ENCODE measurements at places on chromosomes 2 and 18. TPM values are rescaled to one million over a fixed set of nuclear protein-coding genes. Genes with fewer than 3 reads are reported as not detected.

DNA sequence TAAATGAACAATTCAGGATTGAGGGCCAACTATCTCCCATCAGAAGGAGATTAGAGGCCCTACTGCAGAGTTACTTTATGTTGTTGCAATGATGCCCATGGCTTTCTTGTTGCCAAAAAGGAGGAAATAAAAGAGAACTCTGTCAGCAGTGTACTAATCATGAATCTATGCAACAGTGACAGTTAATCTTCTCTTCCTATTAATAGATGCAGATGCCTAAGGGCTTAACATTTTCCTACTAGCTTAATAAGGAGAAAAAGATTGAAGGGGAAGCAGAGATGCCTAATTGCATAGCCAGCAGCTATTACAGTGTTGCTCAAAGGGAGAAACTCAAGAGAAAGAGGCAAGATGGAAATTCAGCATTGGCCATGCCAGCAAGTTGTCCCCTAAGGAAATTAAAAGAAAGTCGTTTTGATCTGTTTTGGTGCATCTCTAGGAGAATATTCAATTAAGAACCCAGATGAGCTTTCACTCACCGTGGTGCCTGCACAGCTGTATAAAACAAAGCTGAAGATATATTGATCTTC lies 107.1 kb upstream of the KCNJ3 start:
- no peak for DNase-seq

DNA sequence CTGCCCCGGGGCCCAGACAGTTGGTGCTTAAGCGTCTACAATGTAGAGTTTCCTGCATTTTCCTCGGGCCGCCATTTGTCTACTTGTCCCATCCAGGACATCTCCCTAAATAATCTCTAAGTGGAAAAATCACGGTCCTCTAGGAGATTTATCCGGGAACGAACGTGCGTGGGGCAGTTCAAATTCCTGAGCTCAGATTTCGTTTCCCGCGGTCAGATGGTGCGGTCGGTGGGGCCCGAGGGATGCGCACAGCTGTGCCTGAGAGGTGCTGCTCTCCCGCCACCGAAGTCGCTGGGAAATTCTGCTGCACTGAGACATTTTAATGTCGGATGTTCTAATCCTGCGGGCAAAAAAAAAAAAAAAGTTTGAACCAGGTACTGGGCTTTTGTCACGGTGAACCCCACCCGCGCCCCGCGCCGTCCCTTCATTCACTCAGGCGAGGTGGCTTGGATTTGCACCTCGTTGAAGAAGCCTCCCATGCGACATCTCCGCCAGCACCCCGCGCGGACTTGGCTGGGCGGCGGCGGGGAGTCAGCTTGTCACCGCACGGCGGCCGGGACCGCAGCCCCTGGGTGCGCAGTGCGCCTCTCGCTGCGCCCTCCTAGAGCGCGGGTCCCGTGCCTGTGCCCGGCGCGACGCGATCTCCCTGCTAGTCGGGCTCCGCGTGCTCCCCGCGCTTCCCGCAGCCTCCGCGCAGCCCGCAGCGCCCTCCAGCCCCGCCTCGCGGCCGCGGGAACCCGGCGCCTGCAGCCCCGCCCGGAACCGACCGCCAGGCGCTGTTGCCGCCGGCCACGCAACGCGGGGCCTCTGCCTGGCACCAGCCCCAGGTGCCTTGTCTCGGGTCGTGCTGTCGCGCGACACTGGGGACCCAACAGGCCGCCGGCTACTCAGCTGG lies 191.9 kb upstream of the TCF4 start:
- DNase-seq = no peak

- DNase-seq = no peak
Observed at GRCh38 chr2:45242161-45242741, 233.0 kb upstream of the SIX2 start.

GRCh38 chr2:62727259-62727867 lies 21.9 kb downstream of the EHBP1 start:
- DNase-seq = no peak

- no peak for DNase-seq
Observed at GRCh38 chr2:164974221-164974620, 18.9 kb upstream of the SLC38A11 start.

GRCh38 chr18:43129946-43130524 lies 14.6 kb upstream of the RIT2 start:
- no peak for DNase-seq

DNA sequence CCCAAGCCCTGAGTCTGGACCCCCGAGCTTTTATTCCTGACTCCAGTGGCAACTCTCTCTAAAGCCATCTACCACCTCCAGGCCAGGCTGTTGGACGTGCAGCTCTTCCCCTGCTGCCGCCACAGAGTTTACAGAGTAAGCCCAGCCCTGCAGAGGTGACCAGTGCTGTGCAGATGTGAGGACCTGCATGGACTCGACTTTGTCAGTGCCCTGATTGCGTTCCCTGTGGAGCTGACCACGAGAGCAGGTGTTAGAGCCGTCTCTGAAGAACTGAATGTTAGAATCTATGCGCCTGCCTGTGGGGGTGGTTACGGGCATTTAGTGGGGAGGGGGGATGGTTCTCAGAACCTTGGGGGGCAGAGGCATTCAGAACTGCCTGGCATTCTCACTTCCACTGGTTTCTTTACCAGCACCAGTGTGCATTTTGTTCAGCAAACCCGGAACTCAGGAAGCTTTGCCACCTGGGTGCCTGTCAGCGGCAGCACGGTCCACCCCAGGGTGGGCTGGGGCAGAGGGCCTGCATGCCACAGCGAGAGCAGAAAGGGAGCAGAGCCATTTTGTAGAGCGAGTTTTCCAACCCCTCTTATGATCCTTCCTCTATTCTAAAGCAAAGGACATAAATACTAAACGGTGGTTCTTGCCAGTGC lies 137.9 kb downstream of the KLHL29 start:
- no peak for DNase-seq

DNA sequence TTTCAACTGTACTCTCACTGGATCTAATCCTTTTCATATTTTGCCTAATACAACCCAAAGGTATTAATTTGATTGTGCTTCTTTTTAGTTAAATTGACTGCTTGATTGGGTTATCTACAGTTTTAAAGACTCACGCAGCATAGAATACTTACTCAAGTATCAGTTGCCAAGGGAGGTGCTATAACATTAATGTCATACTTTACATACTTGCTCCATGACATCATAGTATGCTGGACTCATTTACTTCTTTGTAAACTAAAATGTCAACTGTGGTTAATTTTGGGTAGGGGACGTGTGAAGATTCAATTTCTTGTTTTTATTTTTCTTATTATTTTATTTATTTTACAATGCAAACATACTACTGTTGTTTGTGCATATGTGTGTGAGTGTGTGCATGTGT lies 716.2 kb upstream of the VRK2 start:
- no peak for DNase-seq

DNA sequence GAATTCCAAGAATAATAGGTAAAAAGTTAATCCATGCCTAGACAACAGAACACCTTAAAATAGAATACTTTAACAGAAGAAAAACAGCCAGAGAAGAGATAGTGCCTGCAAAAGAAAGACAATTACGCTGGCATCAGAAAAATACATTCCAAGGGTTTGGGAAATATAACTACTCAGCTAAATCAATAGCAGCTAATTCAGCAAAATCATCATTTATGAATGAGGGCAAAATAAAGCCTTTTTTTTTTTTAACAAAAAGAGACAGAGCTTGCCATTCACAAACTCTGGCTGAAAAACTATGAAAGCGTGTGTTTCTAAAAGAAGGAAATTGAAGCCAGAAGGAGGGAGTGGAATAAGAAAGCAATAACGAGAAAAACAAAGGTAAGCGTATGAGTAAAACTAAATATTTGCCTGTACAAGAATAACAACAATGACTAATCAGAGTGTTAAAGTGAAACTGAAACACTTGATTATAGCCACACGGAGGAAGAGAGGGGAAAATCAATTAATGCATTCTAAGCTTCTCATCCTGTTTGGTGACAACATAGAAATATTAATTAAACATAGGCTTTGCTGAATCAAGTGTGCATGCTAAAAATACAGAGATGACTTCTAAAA lies 90.2 kb downstream of the EHD3 start:
- no peak for DNase-seq

- no peak for DNase-seq
Observed at GRCh38 chr18:7535436-7536205, 31.5 kb upstream of the PTPRM start.

- no peak for DNase-seq
Observed at GRCh38 chr18:63282793-63283192, 36.8 kb downstream of the BCL2 start.

DNA sequence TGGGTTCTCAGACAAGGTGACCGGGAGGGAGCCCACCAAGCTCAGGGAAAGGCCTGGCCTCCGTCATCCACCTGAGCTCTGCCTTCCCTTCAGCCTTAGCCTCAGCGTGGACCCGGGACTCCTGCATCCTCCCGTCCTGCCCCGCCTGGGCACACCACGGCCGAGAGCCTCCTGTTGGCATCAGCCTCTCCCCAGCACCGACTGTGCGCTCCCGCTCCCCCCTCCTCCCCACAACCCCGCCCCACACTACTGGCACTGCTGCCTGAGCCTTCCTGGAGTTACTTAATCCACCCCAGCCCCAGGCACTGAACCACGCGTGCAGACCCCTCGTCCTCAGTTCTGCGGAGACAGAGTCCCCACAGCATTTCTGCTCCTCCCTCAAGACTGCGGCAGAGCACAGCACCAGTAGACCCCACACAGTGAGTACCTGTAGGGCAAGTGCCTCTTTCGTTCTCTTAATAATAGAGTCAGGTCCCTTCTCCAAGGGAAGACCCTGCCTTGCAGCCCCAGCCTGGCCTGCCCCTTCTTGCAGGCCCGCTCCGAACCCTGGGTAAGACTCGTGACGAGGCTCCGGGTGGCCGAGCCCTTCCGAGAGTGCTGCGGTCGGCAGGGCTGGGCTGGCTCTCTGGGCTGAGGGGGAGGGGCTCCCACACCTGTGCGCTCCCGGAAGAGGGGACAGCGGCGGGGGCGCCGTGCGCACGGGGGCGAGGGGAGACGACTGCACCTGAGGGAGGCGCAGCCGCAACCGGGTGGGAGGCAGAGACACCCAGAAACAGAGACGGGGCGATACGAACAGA lies at the start of gene AMER3:
Gene AMER3, plus strand, starts transcription at position 285 of the 797 bp plus-strand sequence. CDS start 6,533 bp downstream, outside the sequence.
- DNase-seq = no peak

- no peak for DNase-seq
Observed at GRCh38 chr2:142748559-142749099, 128.8 kb upstream of the KYNU start.

- DNase-seq = no peak
Observed at GRCh38 chr18:8003878-8004675, 437.0 kb downstream of the PTPRM start.

GRCh38 chr18:62714671-62715435 lies 488 bp upstream of the PHLPP1 start:
- DNase-seq = peak; percentile 86

GRCh38 chr2:239199041-239199768 lies 201.6 kb downstream of the HDAC4 start:
- no peak for DNase-seq

DNA sequence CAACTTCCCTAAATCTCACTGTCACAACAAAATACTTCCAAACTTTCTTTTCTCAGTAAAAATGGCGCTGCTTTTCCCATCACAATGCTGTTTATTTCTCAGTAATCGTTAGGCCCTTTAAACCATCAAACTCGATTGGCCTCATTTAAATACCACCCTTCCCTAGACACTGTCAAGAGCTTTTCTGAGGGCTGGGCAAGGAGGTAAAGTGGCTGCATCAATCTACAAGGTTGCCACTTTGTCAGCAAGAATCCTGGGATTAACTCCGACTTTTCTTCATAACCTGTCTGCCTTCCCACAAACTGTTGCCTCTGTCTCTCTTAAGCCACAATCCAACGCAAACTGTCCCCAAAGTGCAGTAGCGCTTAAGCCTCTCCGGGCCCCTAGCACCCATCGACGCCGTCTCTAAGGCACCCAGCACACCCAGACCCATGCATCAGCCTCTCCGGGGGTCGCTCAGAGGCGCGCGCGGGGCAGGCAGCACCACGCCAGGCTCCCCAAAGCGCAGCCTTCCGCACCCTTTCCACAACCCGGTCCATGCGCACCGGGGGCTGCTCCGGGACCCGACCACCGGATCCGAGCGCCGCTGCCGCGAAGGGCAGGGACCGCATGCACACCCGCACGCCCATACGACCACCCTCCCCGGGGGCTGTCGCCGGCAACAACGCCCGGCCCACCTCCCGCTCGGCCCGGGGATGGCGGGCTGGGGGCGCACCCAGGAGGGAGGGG lies 683 bp downstream of the MBOAT2 start:
- DNase-seq = no peak

- DNase-seq = no peak
Observed at GRCh38 chr2:19736191-19736831, 165.5 kb downstream of the TTC32 start.

GRCh38 chr2:1793868-1794445 lies 49.6 kb upstream of the PXDN start:
- no peak for DNase-seq

- DNase-seq = no peak
Observed at GRCh38 chr2:35803126-35803525, 552.5 kb upstream of the CRIM1 start.

DNA sequence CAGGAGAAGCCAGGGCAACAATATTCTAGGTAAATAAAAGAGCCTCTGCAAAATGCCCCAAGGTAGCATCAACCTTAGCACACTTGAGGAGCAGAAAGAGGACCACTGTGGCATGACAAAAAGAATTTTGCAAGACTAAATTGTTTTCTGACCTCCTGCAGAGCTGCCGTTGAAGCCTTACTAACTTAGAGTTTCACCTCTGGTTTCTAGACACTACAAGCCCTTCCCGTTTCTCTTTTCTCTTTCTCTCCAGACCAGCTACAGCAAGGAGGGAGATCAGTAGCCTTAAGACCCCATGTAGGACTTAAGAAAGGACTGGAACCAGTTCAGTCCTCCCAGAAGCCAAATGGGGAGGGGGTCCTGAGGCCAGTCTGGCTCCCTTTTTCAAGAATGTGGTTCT lies 73.3 kb upstream of the SP3 start:
- no peak for DNase-seq

- DNase-seq = no peak
Observed at GRCh38 chr2:151817929-151818328, 10.3 kb downstream of the ARL5A start.

GRCh38 chr18:21735452-21736015 lies 5.1 kb upstream of the MIB1 start:
- no peak for DNase-seq

DNA sequence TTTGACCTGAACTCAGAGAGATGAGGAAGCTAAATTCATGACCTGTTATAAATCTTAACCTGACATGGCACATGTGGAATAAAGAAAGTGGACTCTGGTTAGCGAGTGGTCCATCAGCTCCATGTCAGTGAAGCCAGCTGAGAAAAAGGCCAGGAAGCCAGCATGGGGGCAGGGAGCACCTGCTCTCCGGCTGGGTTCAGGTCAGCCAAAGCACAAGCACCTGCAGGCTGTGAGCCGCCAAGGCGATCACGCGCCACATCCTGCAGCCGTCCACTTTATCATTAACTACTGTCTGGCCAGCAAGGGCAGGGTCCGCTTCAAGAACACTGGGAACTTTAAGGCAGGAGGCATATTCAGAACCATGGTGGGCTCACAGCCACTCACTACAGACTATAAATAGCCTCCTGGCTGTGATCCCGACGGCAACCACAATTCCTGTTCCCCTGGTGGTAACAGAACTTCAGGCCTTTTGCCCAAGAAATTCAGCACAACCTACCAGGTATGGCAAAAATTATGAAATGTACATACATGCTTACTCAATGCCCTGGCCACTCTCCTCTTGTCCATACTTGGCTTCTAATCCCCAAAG lies 35.5 kb downstream of the ACVR1 start:
- no peak for DNase-seq

The CPS1 gene
- 3.0 TPM for total RNA-seq

The PLA2R1 gene
- 13.4 TPM for total RNA-seq

The LAMA1 gene
- total RNA-seq = 2.2 TPM

The RAB27B gene
- total RNA-seq = 0.50 TPM

The RGPD8 gene
- 33.7 TPM for total RNA-seq

The LRP2 gene
- 12.2 TPM for total RNA-seq

The UGT1A3 gene
- not detected for total RNA-seq

The HSPD1 gene
- total RNA-seq = 138 TPM

The REG1A gene
- 1.5 TPM for total RNA-seq

The BBS5 gene
- 4.3 TPM for total RNA-seq

The MAP2 gene
- 19.2 TPM for total RNA-seq

The RASGRP3 gene
- 31.4 TPM for total RNA-seq
